ENCODE measurements at places on chromosomes 12 and 14.

GRCh38 chr12:46300910-46301309 lies 32.1 kb upstream of the SLC38A1 start:
- DNase-seq, result no peak

DNA sequence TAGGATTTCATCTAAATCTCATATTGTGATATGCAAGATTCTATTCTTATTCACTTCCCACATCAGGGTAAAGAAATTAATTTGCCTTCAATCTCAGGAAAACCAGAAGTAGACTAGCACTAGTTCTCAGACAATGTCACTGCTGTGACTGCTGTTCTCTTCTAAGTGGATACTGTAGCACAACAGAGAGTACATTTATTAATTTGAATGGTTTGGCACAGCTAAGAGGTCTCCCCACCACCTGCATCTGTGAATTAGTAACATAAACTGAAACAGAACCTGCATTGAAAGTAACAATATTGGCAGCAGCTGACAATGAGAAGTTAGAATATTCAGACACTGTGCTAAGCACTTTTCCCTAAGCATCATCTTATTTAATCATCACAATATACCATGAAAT lies 253.1 kb downstream of the PDZRN4 start:
- DNase-seq, result no peak

DNA sequence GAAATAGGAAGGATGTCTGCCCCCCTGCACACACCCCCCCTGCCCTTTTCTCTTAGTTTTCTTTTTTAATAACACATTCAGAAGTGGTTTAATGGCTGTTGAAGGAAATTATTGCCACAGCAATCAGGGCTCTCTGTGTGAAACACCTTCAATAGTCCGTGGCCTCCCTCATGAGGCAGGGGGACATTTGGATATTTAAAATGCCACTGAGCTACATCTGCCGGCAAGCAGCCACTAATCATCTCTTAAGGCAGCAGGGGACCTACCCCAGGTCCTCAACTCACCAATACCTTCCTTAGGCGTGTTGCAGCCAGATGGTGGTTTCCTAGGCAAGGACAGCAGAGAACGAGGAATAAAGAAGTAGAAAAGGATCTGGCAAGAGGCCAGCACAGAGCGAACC lies 283.2 kb downstream of the TTC8 start:
- no peak for DNase-seq

- DNase-seq, result no peak
These were observed 137.2 kb upstream of the GSC start for GRCh38 chr14:94906991-94907587.

- DNase-seq, result no peak
These were observed 63.2 kb upstream of the SLC24A4 start for GRCh38 chr14:92259613-92260357.

DNA sequence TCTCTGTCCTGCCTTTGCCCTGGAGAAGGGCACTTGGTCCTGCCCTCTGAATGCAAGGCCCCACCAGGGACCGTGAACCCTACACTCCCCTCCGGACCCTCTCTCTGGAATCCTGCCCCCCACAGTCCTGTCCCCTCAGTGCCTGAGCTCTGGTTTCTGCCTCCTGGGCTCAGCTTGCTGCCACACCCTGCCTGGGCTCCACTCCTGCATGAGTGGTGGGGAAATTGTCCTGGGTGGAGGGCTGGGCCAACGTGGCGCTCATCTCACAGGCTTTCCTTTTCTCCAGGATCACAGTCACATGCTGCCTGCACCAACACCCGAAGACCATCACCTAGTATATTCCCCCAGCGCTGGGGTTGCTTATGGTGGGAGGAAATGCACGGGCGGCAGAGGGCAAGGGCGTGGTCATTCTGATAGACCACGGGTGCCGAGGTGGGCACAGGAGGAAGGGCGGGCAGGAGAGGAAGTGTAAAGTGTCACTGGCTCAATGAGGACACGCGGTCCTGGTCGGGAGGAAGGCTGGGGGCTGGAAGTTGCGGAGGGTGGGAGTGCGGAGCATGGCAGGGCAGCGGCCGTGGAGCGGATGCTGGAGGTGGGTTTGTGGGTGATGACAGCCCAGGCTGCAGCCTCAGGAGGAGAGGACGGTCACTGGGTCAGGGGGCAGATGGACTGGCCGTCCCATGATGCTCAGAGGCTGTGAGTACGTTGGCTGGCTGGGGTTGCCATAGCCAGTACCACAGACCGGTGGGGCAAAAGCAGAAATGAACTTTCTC lies 99.5 kb downstream of the KIF26A start:
- DNase-seq, result no peak

Measured in iris pigment epithelial cell (primary cell).